ENCODE measurements at places on chromosomes 6 and 20. TPM values are rescaled to one million over a fixed set of nuclear protein-coding genes. Genes with fewer than 3 reads are reported as not detected.

- DNase-seq, result no peak
Measured at GRCh38 chr6:5343998-5344397, 82.7 kb downstream of the FARS2 start.

Gene SSTR4
- not detected for total RNA-seq

GRCh38 chr6:132214716-132215115 is 186.6 kb downstream of the MOXD1 start:
- no peak for DNase-seq

GRCh38 chr20:64036346-64037198 is 590 bp downstream of the C20orf204 start:
- DNase-seq, result no peak

- no peak for DNase-seq
Measured at GRCh38 chr6:41053041-41053440, at the start of gene APOBEC2. TSS of gene APOBEC2 (plus strand) at chr6:41053202. CDS start at chr6:41053348, 146 bp downstream.

DNA sequence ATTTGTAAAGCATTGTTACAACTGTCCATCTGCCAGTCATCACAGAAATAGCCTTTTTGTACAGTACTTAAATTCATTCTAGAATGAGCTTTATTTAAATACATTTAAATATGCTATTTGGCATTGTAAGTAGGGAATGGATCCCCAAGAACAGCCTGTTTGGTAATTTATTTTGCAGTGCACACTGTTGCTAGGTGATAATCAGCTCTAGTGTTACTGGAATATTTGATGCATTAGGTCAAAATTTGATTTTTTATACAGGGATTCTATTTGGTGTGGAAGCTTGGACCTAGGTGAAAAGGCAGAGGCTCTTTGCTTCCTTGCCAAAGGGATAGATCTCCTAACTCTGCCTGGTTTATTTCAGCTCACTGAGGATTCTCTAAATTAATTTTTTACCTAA is 593.7 kb downstream of the EPM2A start:
- no peak for DNase-seq

Measured in mammary epithelial cell (primary cell).